Activated T-helper 1 cell treated with anti-CD3 and anti-CD28 coated beads, Interleukin-2, amount 50 U/mL, for 16 hours (primary cell): ENCODE measurements at places on chromosomes 1 and 21.
A peak's percentile ranks its signal among the peaks of the same experiment; 100 is the strongest.

DNA sequence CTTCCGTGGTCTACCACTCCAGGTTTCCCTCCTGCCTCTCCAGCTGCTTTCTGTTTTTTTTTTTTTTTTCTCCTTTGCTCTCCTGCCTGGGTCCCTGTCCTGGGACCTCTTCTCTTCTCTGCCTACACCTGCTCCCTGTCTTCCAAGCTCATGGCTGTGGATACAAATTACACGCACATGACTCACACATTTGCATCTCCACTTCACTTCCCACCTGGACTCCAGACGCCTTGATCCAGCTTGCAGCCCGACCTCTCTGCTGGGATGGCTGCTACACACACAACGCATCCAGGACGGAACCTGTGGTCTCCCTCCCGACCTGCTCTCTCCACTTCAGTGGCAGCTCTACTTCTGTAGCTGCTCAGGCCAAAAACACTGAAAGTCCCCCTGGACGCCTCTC, 44.4 kb upstream of the B3GALT5 start:
- no peak for DNase-seq

- DNase-seq: no peak
These were observed 73.3 kb downstream of the EVI5 start for GRCh38 chr1:92711473-92712165.

- no peak for DNase-seq
These were observed 18.6 kb upstream of the LRIF1 start for GRCh38 chr1:110982320-110982719.

DNA sequence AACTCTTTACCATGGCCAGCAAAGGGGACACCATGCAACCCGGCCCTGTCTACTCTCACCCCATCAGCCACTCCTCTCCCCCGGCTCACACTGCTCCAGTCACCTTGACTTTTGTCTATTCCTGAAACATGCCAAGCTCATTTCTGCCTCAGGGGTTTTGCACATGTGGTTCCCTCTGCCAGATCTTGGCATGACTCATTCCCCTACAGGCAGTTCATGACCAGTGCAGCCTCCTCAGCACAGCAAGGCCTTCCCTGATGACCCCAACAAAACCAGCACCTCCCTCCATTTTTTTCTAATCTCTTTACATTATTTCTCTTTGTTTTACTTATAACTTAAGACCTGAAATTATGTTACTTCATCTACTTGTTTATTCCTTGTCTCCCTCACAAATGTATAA, 58.6 kb upstream of the GJB5 start:
- DNase-seq: no peak

- no peak for DNase-seq
These were observed 20.1 kb upstream of the AJAP1 start for GRCh38 chr1:4634156-4634792.

DNA sequence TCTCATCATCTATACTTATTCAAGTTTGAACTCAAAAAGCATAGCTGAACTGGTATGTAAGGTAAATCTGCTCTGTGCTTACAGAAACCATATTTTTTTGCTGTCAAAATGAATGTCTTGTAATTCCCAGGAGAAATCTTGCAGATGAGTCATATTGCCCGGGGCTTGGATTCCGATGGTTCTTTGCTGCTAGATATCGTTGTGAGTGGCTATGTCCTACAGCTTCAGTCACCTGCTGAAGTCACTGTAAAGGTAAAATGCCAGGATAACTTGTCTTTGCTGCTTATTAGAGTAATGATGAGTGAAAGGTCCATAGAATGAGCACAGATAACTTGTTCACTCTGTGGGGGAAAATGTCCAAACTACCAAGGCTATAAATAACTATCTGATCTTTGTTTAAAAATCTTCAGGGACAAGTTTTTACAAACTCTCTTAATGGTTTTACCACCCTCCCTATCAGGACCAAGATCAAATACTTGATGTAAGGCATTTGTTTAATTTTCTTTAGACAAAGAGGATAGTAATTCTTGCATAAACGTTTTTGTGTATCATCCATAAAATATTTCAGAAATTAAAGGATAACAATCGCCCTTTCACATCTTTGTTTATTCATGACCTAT, 222.3 kb downstream of the TPR start:
- DNase-seq: no peak

GRCh38 chr1:212771341-212771740, 20.2 kb downstream of the NSL1 start:
- no peak for DNase-seq

DNA sequence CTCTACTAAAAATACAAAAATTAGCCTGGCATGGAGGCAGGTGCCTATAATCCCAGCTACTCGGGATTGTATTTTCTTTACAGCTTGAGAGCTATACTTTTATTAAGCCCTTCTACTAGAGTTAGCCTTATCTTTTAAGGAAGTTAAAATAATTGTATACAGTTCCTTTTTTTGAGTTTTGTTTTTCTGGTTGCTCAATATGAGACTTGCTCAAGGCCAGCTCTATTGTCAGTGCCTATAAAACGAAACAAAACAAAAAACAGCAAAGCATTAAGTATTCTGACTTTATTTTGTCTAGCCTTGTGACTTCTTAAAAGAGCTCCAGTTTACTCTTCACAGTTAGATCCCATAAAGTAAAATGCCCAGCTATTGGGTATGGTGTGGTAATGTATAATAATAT, 17.2 kb downstream of the PKN2 start:
- DNase-seq: no peak

DNA sequence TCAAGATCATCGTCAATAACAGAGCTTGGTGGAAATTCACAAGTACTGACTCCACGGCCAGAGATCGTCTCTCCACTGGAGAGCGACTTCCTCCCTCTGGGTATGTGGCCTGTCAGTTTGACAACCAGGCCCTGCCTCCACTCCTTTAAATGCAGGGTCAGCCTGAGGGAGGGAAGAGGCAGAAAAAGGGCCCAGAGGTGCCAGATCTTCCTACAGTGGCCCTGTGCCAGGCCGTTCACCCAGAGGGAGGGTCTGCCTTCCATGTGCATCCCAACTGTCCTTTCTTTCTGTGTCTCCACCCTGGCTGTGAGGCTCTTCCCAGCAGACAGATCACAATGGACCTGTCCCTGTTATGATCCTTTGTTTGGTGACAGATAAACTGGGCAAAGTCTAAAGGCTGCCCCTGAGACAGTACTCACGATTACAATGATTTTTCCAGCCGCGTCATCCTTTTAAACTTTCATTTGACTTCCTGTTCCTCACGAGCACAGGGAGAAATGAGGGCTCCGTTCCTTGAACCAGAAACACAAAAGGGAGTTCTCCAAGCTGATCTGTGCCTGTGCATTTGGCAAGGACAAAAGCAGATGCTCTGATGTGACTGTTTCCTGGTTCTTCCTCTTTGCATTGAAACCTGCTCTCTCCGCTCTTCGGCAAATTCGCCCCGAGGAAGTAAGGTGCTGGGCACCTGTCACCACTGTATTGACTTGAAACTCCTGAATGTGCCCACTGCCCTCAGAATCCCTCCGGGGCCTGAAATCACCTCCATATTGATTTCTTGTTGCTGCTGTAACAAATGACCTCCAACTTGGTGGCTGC, 126.7 kb downstream of the PGBD5 start:
- DNase-seq: no peak

DNA sequence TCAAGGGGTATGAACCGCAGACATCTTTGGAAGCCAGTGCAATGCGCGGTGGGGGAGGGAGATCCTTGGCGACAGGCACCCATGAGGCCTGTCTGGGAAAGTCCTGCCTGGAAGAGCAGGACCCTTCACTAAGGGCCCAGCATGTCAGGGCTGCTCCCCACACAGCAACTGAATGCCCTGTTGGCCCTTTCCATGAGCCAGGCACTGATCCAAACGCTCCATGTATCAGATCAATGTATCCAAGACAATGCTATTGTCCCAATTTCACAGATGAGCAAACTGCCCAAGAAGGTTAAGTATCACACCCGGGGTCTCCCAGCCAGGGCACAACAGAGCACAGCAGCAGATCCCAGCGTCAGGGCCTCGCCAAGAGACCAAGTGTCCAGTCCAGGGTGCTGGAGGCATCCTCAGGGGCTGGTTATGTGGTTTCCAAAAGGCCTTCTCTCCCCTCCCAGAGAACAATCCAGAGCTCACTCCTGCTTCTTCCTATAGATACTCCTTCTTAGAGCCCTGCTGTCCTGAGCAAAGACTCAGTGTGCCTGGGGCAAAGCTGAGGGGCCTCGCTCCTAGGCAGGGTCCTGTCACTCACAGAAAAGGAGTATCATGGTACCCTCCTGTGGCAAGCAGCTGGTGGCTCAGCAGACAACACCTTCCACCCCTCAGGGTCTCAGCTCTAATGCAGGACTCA, 328.0 kb downstream of the NPHP4 start:
- no peak for DNase-seq

- DNase-seq: peak; percentile 44
These were observed 15.3 kb downstream of the CD2 start for GRCh38 chr1:116769561-116769977.

DNA sequence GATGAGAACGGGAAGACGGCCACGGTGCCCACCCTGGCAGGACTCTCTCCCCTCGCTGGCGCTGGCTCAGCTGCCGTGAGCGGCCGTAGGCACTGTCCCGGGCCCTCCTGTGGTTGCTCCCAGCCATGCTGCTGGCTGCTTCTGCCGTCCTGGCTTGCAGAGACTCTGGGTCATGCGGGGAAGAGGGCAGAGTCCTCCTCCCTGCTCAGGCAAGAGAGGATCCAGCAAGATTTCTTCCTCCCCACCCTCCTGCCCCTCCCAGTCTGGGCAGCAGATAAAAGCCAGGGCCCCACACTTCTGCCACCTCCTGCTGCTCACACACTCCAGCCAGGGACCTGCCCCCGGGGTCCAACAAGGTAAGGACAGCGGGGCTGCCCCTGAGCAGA, 60.1 kb downstream of the AGPAT3 start:
- DNase-seq: no peak

GRCh38 chr1:180286417-180286816, 56.4 kb downstream of the LHX4 start:
- no peak for DNase-seq
